Fibroblast of mammary gland (primary cell): ENCODE measurements at places on chromosomes 13 and 19.

GRCh38 chr19:1417145-1417544 is 9.8 kb downstream of the DAZAP1 start:
- peak; percentile 99 for DNase-seq

DNA sequence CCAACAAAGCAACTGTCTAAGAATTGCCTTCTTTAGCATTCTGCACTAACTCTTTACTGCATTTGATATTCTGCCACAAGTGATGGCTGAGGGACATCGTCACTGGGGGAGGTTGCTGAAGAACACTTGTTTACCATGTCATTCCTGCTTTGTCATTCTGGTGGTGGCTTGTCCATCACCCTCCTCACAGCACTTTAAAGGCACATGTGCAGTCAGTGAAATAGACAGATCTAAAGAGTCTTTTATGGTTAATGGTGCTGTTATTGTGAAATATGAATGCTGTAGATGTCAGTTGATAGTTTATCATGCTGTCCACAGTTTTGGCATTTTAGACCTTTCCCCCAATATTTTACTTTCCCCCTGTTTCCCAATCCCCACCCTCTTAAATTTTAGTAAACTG is 120.9 kb upstream of the TSC22D1 start:
- DNase-seq, result no peak

DNA sequence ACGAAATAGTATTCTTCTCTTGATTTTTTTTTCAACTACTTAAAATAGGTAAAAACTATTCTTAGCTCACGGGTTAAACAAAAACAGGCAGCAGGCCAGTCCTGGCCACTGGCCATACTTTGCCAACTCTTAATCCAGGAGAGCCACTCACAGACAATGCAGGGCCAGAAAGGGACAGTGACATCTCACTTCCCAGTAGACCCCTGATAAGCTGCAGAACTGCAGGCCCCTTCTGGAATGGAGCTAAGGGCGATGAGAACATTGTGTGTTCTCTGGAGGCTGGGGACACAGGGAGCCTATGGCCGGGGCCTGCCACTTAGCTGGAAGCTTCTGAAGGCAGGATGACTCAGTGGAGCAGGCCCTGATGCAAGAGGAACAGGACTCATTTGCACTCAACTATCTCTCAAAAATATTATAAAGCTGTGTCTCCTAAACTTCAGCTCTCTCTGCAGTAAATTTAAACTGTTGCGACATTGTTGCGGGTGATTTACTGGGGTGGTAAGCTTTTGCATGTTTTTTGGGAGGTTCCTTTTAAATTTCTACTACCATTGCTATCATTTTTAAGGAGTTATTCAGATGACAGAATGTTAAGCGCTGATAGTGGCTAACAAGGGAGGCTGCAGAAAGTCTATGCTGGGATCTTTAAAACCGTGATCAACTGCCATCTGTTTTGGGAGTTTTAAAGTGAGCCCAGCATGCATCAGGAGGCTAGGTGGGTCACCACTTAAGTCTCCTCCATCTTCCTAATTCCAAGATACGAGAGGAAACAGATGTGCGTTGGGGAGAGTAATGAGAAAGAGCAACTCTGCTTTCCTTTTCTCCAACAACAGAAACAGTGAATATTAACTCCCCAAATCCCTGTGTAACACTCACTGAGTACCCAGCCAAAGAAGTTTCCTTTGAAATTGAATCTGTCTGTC is 33.2 kb upstream of the KATNAL1 start:
- peak; percentile 95 for DNase-seq

GRCh38 chr19:8545743-8546142 is 31.5 kb downstream of the MYO1F start:
- DNase-seq, result no peak

- no peak for DNase-seq
Observed at GRCh38 chr19:12647490-12648071, 19.0 kb downstream of the MAN2B1 start.

GRCh38 chr19:33311326-33311682 is 9.0 kb upstream of the CEBPA start:
- DNase-seq, result no peak

GRCh38 chr19:37413313-37414084 is 42.6 kb downstream of the ZNF527 start:
- peak; percentile 7 for DNase-seq

- DNase-seq, result no peak
Observed at GRCh38 chr13:39414339-39414738, 188.7 kb downstream of the LHFPL6 start.

DNA sequence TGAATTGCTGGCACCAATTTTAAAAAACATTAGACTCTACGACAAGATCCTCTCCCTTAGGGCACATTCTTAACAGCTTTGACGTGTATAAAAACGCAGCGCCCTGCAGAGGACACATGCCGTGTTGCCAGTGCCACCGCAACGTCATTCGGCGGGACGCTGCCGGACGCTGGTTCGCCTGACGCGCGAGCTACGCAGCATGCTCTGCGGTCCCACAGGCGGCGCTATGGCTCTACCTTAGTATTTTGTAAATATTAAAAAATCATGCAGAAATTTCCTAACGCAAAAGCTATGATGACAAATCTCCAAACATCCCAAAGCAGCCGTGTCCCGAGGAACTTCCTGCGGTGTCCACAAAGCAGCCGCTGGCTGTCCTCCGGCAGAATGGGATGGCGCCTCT is 4.2 kb upstream of the ADPRHL1 start:
- DNase-seq, result no peak

- DNase-seq, result no peak
Observed at GRCh38 chr13:38073931-38074330, 204.4 kb upstream of the TRPC4 start.

DNA sequence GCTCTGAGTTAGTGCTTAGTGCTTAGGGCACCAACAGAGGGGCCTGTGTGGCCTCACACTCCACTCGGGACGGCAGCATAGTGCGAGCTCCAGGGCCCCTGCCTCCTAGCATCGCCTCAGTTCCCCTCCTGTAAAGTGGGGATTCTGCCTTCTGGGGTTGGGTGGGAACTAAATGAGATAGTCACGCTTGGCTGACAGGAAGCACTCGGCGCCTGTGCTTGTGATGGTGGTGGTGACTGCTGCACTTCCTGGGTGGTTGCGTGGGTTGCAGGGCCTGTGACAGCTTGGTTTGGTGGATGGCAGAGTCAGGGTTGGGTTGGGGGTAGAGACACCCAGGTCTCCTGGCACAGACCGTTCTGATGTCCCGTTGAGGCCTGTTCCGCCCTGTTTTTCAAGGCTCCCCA is 7.7 kb downstream of the PLEKHF1 start:
- DNase-seq, result no peak

DNA sequence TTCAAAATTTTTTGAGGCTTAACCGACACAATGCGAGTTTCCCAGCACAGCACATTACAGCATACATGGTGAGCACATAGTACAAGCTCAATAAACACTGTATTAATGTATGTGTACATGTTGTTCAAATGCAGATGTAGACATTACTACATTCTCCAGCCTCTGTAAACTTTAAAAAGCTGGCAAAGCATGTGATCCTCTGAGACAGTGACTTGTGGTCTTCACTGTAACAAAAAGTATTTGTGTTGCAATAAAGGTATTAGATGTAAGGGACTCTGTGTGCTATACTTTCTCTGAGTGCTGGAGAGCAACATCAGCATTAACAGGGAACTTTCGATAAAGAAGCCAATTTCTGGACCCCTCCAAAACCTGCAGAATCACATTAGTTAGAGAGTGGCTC is 46.4 kb upstream of the ZNF254 start:
- DNase-seq, result no peak

GRCh38 chr19:751501-752341 is 809 bp downstream of the MISP start:
- DNase-seq, result peak; percentile 87

GRCh38 chr19:50224986-50225747 is 21.7 kb downstream of the MYH14 start:
- DNase-seq, result no peak

GRCh38 chr19:2336528-2337328 is 8.2 kb downstream of the SPPL2B start:
- DNase-seq, result no peak

DNA sequence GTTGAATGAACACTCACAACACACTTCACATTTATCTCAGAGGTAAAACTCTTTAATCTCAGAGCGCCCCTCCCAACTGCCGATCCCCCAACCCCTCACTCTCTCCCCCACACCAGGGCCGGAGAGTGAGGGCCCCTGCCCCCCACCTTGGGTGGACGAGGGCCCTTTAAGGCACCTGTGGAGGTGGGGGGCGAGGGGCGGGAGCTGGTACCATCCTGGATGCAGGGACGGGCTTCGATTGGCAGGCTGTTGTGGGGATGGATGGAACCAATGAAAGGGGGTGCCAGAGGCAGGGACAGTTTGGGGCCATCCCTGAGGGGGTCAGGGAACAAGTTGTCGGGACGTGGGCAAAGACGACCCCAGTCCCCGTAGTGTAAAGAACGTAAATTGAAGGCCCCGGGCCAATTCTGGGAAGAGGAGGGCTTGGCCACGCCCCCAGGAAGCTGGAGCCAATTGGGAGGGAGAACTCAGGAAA is 1.7 kb upstream of the PNKP start:
- DNase-seq, result no peak

GRCh38 chr13:22549126-22549525 is 631.7 kb upstream of the SGCG start:
- DNase-seq, result no peak

DNA sequence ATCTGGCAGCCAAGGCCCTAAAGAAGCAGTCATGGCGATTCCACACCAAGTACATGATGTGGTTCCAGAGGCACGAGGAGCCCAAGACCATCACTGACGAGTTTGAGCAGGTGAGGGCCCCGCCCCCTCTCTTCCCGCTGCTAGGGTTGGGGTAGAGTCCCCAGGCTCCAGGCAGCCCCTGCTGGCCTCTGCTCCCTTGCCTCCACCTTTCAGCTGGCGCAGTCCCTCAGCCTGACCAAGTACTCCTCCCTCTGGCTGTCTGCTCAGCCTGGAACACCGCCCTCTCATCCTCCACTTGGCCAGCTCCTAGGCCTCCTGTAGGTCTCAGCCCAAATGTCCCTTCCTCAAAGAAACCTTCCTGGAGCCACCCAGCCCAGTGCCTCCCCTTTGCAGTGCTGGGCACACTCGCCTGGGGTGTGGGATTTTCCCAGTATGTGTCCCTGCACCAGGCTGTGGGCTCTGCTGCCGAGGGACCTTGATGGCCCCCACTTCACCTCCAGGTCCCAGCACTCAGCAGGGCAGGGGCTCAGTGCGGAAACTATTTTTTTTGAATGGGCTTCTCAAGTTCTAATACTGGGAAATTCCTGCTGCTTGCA is 5.7 kb downstream of the LENG1 start:
- DNase-seq, result peak; percentile 33

DNA sequence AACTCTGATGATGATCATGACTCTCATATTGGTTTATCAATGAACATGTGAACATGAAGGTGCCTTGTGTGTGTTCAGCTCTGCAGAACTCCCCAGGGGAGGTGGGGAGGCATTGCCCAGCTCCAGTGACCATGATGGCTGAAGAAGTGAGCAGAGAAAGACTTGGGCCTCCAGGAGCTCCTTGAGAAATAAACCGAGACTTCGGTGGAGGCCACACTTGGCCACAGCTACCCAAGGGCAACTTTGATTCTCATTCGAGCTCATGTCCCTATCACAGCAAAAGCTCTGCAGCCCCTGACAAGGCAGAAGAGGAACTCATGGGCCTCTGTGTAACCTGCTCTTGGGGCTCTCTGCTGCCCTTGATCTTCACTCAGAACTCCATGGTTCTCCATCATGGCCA is 44.1 kb upstream of the ZNF536 start:
- DNase-seq, result no peak

DNA sequence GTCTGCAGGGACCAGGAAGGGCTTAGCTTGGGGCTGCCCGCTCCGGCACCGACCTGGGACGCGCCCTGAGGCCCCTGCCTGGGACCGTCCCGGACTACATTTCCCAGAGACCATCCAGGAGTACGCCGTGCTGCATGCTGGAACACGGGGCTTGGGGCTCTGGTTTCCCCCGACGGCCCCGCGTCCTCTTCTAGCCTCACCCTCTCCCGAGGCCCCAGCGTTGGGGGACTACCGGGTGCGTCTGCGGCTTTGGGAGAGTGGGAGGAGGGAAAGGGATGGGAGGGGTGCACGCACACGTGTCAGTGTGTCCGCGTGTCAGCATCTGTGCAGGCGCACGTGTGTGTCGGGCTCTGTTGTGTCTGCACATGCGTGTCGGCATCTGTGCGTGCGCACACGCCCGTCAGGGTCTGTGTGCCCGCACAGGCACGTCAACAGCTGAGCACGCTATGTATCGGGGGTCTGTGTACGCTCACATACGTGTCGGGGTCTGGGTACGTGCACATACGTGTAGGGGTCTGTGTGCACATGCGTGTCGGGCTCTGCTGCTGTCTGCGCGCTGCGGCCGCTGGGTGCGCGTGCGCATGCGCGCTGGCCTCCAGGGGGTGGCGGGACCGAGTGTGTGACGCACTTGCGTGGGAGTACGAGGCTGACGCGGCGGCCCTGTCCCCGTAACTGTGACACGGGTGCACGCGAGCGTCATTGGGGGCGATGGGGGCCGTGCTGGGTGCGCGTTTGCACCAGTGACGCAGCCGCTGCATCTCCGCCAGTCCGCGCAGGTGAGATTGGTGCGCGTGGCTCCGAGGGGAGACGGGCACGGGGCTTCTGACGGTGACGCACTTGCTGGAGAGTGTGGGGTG is at the start of gene ZNF331:
ZNF331 (plus strand) TSS at position 625 of the 857 bp plus-strand sequence. CDS start 31,232 bp downstream, outside the sequence.
- DNase-seq, result peak; percentile 85

DNA sequence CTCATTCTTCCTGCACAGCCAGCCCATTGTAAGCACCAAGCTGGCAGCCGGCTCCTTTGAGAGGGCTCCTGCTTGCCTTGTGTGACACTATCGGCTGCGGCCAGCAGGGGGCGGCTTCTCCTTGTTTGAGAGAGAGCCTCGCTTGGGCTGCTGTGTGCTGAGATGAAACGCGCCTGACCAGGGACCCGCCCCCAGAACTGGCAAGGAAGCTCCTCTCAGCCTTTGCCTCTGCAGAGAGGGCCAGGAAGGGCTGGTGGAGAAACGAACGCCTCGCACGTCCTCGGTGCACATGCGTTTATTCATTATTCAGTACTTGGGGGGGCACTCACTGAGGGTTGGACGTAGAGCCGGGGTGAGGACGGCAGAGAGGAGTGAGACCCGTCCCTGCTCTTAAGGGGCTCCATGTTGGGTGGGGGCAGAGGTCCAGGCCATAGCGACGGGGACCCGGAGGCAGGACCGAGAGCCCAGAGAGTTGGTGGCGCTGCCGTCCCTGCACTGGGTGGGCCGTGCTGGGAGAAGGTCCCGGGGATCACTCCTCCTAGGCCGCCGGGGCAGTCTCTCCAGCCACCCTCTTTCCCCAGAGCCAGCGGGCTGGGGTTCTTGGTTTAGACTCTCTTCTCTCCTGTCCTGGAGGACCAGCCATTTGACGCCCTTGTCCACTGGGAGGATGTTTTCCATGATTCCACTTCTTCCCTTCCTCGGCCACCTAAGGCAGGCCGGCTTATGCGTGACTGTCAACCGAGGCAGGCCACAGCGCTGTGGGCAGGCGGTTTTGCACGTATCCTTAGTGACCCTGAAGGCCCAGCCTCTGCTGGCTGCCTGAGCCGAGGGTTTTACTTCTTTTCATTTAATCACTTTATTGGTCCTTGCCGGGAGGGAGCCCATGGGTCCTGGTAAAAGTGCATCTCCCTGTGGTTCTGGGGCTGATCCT is 174.5 kb downstream of the KATNAL1 start:
- DNase-seq, result peak; percentile 88
